ENCODE measurements at places on chromosomes 1 and 21.

DNA sequence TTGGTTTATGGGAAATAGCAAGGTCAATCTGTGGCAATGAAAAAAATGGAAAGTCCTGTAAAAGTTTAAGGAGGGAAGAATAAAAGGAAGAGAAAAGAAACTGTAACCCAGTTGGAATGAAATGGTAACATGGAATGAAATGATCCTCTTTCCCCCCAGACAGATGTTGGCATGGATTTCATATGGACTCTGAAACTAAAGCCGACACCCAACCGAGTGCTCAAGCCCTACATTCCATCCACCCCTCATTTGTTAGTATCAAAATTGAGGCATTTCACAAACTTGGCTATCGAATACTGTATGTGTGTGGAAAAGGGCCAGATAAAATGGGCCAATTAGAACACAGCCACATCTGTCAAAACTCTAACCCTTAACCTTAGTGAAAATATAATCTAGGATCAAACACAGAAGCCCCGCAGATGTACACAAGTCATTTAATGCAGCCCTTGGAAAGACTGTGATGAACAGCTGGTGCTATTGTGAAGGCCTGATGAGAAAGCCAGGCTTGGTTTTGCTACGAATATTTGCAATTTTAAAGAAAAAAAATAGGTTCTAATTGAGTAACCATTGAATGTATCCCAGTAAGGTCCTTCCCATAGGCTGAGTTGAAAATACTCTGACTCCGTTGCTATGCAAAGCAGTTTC is 72.6 kb upstream of the RGL1 start:
- DNase-seq: no peak

- DNase-seq: no peak
Measured at GRCh38 chr1:172616195-172616594, 42.7 kb upstream of the FASLG start.

DNA sequence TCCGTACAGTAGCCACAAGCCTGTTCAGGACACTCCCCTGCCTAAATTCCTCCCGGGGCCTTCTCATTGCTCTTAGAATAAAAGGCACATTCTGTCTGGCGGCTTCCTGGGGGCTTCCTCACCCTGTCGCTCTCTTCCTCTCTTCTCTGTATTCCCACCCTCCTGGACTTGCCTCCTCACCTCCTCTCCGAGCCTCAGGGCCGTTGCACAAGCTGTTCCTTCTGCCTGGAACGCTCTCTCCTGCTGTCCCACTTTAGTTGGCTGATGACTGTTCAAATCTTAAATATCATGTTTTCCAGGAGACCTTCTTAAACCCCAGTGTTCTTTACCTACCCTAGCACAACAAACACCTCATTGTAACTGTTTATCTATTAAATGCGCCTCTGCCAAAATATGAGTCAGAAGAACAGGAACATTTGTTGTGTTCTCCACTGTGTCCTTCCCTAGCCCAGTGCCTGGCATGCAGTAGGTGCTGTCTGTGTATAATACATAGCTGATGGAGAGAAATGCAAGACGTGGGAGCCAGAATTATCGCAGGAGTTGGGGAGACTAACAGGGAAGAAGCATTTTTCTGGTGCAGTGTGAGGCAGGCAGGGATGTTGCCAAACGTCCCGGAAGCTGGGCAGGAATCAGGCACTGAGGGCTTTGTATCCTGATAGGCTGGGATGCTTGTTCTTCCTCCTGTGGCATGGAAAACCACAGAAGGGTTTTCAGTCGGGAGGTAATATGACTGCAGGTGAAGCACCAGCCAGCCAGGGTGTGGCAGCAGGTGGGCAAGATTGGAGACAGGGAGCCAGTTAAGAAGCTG is 24.1 kb upstream of the THRAP3 start:
- DNase-seq: no peak

DNA sequence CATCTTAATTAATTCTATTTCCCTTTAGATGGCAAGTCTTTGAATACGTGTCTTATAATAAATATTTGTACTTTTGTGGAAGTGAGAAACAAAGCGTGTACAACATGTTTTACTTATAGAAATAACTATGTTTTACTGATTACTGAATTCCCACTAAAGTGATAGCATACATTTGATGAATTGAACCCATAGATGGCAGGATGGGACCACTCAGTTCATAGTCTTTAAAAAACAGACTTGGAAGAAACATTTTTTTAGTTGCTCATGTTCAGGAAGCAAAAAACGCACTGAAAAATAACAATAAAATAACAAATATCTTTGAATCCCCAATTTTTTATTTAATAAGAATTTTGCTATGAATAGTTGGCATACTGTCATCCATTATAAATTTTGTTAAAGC is 507.1 kb upstream of the ZRANB2 start:
- no peak for DNase-seq

DNA sequence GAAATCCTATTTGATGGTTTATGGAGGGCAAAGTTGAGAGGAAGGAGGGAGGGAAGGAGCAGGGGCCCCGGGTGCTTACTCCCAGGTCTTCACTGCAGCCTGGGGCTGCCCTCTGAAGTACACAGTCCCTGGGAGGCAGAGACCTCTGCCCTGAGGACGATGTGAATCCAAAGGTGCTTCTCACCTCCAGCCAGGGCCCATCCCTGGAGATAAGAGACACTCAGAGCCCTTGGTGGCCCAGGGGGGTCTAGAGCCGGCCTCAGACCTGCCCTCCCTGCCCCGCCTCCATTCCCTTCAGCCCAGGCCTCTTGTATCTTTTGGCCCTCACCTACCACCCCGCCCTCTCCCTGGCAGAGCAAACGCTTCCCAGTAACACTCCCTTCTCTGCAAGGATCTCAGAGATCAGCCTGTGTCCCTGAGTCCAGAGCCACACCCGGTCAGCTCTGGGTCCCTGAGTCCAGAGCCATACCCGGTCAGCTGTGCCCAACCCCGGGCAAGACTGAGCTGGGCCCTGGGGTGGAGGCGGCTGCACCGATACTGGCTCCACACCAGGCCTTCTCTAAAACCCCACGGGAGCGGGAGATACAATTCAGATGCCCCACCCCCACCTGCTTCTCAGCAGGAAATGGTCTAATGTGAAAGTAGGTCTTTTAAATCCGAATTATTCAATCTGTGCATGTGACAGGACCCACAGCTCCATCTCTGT is 3.6 kb upstream of the GNB1 start:
- DNase-seq: no peak

GRCh38 chr1:75034376-75034775 is 99.8 kb upstream of the LHX8 start:
- no peak for DNase-seq

DNA sequence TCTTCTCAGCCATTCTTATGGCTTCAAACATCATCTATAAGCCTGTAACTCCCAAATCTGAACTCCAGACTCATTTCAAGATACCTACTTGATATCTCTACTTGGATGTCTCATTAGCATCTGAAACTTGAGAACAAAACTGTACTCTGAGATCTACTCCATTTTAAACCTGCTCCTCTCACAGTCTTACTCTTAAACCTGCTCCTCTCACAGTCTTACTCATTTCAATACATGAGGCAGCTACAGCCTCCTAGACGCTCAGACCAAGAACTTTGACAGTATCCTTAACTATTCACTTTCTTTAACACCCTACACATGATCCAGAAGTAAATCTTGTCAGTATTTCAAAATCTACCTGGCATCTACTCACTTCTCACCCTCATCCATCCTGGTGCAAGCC is 54.3 kb downstream of the NBPF6 start:
- no peak for DNase-seq

- DNase-seq: no peak
Measured at GRCh38 chr1:10733474-10734366, 62.7 kb downstream of the CASZ1 start.

GRCh38 chr1:181794332-181794731 is 267.2 kb downstream of the ZNF648 start:
- no peak for DNase-seq

GRCh38 chr1:60488847-60489246 is 415.3 kb upstream of the C1orf87 start:
- DNase-seq: no peak

GRCh38 chr1:76141929-76142328 is 67.4 kb downstream of the ST6GALNAC3 start:
- DNase-seq: no peak

- DNase-seq: no peak
Measured at GRCh38 chr1:4149831-4150230, 249.8 kb upstream of the C1orf174 start.

DNA sequence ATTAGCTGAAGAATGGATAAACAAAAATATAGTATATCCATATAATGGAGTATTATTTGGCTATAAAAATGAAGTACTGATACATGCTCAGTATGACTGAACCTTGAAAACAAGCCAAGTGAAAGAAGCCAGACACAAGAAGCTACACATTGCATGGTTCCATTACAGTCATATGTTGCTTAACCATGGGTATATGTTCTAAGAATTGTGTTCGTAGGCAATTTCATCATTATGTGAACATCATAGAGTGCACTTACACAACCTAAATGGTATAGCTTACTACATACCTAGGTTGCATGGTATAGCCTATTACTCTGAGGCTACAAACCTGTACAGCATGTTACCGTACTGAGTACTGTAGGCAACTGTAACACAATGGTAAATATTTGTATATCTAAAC is 28.6 kb upstream of the FCAMR start:
- no peak for DNase-seq

GRCh38 chr1:156160743-156161171 is 7.4 kb downstream of the SEMA4A start:
- DNase-seq: no peak

- no peak for DNase-seq
Measured at GRCh38 chr21:34174470-34174869, 101.1 kb downstream of the MRPS6 start.

DNA sequence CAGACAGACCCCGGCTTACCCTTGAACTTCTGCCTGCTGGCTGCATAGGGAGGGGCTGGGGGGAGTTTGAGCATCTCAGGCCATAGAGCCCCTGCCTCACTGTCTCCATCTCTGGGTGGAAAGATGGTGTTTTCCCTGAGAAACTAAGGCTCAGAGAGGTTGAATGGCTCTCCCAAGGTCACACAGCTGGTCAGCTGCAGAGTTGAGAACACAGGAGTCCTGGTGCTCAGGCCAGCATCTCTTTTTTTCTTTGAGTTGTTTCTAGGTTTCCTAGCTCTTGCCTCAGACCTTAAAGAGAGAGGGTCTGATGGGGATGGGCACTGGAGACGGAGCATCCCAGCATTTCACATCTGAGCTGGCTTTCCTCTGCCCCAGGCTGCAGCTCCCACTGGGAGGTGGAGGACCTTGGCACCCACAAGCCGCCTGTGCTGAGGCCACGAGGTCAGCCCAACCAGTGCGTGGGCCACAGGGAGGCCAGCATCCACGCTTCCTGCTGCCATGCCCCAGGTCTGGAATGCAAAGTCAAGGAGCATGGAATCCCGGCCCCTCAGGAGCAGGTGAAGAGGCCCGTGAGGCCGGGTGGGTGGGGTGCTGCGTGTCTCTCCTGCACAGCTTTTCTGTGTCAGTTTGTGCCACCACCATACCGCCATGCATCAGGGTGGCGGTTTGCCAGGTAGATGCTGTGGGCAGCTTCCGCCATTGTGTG is 21.8 kb downstream of the PCSK9 start:
- no peak for DNase-seq

DNA sequence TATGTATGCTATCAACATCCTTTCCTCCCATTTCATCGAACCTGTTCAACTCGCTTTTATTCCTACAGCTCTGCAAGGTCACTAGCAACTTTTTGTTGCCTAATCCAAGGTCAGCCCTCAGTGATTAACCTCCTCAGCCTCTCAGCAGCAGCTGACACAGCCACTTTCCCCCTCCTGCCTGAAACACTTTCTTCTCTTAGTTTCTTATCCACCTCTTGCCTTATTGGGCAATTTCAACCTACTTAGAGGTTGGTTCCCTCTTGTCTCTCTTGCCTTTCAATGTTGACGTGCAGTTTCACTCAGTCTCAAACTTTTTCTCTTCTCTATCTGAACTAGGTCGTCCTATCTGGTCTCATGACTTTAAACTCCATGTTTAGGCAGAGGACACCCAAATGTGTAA is 156.3 kb downstream of the C1orf94 start:
- DNase-seq: no peak

DNA sequence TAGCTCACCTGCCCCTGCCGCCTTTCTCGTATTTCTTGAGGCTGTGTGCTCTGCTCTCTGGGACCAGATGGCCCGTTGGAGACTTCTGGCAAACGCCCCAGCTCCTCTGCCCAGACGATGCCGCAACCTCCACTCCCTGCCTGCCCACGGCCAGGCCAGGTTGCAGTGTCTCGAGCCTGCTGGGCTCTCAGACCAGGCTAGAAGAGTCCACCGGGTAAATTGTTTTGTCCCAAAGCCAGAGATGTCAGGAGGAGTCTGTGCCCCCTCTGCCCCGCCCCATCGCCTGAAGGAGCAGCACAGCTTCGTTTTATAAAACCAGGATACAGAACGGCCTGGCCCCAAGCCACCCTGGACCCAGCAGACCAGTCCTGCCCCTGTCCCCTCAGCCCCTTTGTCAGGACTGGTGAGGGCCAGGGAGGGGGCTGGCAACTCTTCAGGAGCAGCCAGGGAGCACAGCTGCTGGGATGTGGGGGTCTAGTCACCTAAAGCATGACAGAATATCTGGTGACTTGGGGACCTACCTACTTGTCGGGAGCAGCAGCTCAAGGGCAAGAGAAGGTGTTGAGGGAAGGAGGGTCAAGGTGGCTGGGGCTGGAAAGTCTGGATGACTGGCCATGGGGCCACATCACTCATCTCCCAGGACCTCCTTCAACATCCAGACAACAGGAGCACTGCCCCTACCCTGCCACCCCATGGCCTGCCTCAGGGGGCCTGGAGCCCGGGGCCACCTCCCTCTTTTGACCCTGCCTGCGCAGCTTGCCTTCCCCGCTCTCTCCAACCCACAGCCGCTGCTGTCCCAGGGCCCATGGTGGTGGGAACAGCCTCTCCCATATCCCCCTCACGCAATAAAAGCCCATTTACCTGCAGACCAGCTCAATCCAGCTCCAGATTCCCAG is 33.9 kb upstream of the LBR start:
- DNase-seq: no peak

- no peak for DNase-seq
Measured at GRCh38 chr1:59214248-59215208, 82.4 kb upstream of the FGGY start.

- DNase-seq: no peak
Measured at GRCh38 chr21:42037943-42038342, 27.8 kb upstream of the ZBTB21 start.

- DNase-seq: no peak
Measured at GRCh38 chr1:244439391-244440032, 12.2 kb downstream of the ADSS2 start.

Measured in SIG-M5 (cell line).